Myometrial cell (primary cell): ENCODE measurements at places on chromosomes 4 and X. TPM values are rescaled to one million over a fixed set of nuclear protein-coding genes. Genes with fewer than 3 reads are reported as not detected.

Gene CT45A5
- not detected in 2 replicates for total RNA-seq

Gene C4orf50
- total RNA-seq = not detected in 2 replicates

Gene SPANXA1
- not detected in 2 replicates for total RNA-seq

Gene PDGFRA
- total RNA-seq = 63.1 and 101 TPM in 2 replicates

Gene IL2RG
- total RNA-seq = not detected in 2 replicates

Gene GJB1
- total RNA-seq = not detected in 2 replicates

Gene TMPRSS11E
- total RNA-seq = not detected in 2 replicates

Gene CXCL10
- total RNA-seq = not detected in 2 replicates

Gene NEXMIF
- total RNA-seq = not detected in 2 replicates

Gene GCNA
- total RNA-seq = 0.53 and 0.58 TPM in 2 replicates

Gene GAGE2A
- not detected in 2 replicates for total RNA-seq

Gene GIMD1
- total RNA-seq = not detected in 2 replicates

Gene PPEF2
- not detected in 2 replicates for total RNA-seq

Gene PROM1
- total RNA-seq = 1.2 TPM in 1 of 2 replicates, not detected in the other

Gene PRSS12
- 1.1 and 2.3 TPM in 2 replicates for total RNA-seq

Gene FAM9C
- total RNA-seq = 0.86 TPM in 1 of 2 replicates, not detected in the other

Gene C1QTNF7
- total RNA-seq = 0.58 and 0.89 TPM in 2 replicates

Gene PACRGL
- 17.2 and 17.3 TPM in 2 replicates for total RNA-seq

Gene RENBP
- total RNA-seq = 0.53 and 2.3 TPM in 2 replicates

Gene GLRA3
- not detected in 2 replicates for total RNA-seq

Gene XK
- total RNA-seq = under 0.01 TPM in 2 replicates

Gene CHIC1
- 4.4 and 5.2 TPM in 2 replicates for total RNA-seq

Gene PAGE4
- not detected in 2 replicates for total RNA-seq

Gene UGT2A1
- not detected in 2 replicates for total RNA-seq
